ENCODE measurements at places on chromosomes 3 and 15. TPM values are rescaled to one million over a fixed set of nuclear protein-coding genes. Genes with fewer than 3 reads are reported as not detected.

DNA sequence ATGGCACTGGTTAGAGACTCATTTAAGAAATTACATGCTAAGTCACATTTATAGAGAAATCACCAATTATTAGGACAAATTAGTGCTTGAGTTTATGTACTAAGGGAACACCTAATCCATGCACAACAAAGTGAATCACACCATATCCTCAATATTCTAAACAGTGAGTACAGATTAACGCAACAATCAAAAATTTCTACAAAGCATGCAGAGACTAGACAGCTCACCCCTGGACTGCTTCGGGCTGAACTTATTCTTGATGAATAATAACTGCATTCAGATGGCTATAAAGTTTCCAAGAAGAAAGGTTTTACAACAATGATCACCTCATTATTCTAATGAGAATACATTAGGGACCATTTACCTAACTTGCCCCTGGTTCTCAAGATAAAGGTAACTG is 66.5 kb downstream of the LRRFIP2 start:
- no peak for DNase-seq

DNA sequence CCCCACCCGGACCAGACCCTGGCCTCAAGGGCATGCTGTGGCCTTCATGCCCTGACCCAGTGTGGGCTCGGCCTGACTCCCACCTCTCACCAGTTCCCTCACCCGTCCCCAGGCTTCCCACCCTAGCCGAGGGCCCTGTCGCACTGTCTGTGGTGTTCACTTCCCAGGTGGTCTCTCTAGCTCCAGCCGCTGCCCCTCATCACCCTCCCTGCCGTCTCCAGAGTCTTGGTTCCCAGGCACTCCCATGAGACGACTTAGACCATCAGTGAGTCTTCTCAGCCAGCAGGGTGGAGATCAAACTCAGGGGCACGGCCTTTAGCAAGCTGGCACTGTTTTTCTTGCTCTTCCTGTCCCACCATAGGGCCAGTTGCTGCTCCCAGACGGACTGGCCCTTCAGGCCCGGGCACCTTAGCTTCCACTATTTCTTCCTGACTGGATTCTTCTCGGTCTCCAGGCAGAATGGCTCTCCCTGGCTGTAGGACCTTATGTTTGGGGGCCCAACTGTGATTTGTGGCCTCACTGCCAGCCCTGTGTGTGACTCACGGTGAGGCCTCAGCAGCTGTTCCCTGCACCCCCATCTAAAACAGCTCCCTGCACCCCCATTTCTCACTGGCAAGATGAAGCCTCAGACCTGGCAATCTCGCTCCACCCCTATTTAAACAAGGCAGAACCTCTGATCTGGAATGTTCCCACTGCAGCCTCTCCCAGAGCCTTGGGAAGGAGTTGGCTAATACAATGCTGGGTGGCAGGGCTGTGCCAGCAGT is 9.4 kb upstream of the PCSK6 start:
- no peak for DNase-seq

- no peak for DNase-seq
Measured at GRCh38 chr3:4398120-4398940, 68.7 kb downstream of the SUMF1 start.

DNA sequence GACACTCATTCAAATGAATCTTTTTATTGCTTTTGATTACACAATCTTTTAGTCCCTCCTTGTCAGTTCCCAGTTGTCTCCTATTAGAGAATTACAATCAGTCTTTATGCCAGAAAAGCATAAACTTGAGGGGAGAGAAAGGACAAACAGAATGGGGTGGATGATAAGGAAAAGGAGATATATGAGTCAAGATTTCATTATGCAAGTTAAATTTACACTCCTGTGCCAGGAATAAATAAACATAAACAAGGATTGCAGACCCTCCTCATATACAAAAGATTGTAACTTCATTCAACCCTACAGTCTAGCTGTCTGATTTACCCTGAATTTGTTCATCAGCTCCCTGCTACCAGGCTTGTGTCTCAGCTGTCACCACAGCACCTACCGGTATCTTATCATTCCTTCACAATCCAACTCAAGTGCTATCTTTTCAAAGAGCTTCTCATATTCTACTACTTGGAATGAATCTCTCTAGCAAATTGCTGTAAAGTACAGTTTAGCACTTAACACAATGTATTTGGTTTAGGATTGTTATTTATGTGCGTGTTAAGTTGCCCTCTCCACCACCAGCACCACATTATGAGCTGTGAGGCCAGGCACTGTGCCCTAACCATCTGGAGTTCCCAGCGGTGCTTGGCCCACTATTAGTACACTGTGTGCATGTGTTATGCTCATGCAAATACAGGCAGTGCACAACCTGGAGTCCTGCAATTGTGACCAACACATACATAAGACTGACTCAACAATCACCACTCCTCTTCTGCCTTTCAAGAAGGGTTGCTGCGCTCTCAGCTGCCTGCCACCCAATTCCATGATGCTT is 504.1 kb downstream of the TBL1XR1 start:
- no peak for DNase-seq

DNA sequence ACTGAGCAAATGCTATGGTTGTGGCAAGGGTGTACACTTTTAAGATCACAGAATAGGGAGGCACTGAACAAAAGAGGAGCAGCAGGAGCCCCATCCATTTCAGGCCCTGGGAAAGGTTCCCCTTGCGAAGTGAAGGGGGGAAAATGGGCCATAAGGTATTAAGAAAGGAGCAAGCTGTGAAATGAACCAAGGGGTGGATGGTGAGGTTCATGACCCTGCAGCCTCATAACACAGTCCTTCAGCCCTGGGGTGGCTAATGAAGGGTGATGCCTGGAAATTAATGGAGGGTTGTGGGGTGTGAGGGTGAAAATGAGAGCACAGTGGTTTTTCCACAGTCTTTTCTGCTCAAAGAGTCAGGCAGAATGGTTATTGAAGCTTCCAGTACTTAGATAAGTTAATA is 150.1 kb downstream of the PDZRN3 start:
- no peak for DNase-seq

GRCh38 chr3:46168583-46169345 is 39.3 kb downstream of the CCR1 start:
- DNase-seq: no peak

DNA sequence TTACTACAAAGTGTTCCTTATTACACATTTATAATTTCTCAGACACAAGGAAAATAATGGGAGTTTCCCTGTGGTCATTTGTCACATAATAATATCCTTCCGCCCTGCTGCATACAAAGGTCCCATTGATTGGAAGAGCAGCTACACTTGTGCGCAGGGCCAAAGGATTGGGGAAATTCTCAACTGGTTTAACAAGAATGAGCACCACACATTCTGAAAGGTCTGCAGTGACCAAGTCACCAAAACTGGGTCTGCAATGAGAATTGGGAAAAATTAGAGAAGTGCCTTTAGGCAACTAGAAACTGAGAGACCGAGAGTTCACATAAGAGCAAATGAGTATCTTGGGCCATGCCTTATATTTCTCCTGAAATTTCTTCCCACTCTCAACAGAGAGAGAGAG is 98.2 kb upstream of the NR2F2 start:
- no peak for DNase-seq

Gene MASP1
- not detected for total RNA-seq

Gene GOLGA6D
- total RNA-seq: 0.14 TPM
